ENCODE measurements at places on chromosomes 5 and 9. TPM values are rescaled to one million over a fixed set of nuclear protein-coding genes. Genes with fewer than 3 reads are reported as not detected.
A peak's percentile ranks its signal among the peaks of the same experiment; 100 is the strongest.

- no peaks in the 10 kb centered on the region for H3K36me3 ChIP-seq
- no peak overlapping the region for H3K4me3 ChIP-seq
- no peak overlapping the region for H3K27ac ChIP-seq
- DNase-seq = no peak
Observed at GRCh38 chr5:180598316-180598701, 7.0 kb upstream of the SCGB3A1 start.

DNA sequence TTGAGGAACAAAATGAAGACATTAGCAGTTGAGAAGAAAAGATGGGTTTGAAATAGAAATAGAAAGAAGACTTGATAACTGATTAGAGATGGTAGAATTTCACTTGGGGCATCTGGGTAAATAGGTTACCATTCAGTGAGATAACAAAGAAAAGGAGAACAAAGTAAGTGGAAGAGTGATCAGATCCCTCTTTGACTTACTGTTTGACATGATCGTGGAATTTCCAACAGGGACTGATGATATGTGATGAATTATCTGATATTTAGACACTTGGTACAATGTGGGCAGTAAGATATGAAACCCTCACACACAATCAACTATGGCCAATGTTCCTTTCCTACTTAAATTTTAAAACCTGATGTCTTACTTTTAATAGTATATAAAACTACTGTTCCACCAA lies 70.1 kb upstream of the STARD4 start:
- no peaks in the 10 kb centered on the region for H3K36me3 ChIP-seq
- H3K27ac ChIP-seq = no peak overlapping the region
- no peaks in the 10 kb centered on the region for H3K27me3 ChIP-seq
- H3K4me3 ChIP-seq = no peak overlapping the region
- DNase-seq = no peak

- H3K4me1 ChIP-seq = no peaks in the 10 kb centered on the region
- H3K27me3 ChIP-seq = peaks cover 1% of the 10 kb centered on the region
- no peak overlapping the region for H3K27ac ChIP-seq
- no peak overlapping the region for H3K4me3 ChIP-seq
Observed at GRCh38 chr9:18982262-18982620, 50.8 kb downstream of the SAXO1 start.

- H3K4me1 ChIP-seq = peaks cover 5% of the 10 kb centered on the region
- H3K36me3 ChIP-seq = no peaks in the 10 kb centered on the region
- H3K4me3 ChIP-seq = no peak overlapping the region
- peak; percentile 54 for DNase-seq
- H3K27me3 ChIP-seq = peaks cover 9% of the 10 kb centered on the region
Observed at GRCh38 chr9:136694163-136694871, 7.1 kb upstream of the AGPAT2 start.

DNA sequence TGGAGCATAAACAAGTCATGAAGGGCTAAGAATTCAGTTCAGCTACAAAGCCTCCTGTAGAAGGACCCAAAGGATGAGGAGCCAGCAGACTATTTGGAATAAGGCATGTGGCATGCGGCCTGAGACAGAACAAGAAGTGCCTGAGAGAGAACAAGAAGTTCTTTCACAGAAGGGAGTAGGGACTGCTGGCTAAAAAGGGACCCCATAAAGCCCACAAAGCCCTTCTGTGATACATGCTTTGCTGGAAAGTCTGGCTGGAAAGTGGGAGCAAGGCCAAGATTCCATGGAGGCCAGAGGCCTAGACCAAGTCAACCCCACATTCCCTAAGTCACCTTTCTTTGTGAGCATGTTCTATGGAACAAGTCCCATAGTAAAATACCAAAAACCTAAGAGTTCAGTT lies 35.9 kb upstream of the UBAP2 start:
- no peak overlapping the region for H3K27ac ChIP-seq
- H3K36me3 ChIP-seq = peaks cover 8% of the 10 kb centered on the region
- H3K27me3 ChIP-seq = no peaks in the 10 kb centered on the region
- DNase-seq = no peak

DNA sequence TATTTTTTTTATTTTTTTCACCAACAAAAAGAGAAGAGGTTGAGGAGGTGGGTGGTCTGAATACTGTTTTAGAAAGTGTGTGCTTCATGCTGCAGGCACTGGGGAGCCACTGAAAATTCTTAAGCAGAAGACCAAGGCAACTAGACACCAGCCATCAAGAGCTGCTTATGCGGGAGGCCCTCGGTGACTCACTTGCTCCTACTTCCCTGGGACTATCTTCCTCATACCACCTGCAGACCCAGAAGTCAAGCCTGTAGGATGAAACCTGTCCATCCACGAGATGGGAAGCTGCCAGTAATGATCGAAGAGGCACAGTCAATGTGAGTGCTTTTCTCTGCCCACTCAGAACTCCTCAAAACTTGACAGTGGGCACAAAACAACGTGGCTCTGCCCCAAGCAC lies 125.8 kb upstream of the SLC44A1 start:
- DNase-seq = no peak
- H3K4me3 ChIP-seq = no peak overlapping the region
- H3K4me1 ChIP-seq = peaks cover 32% of the 10 kb centered on the region
- no peaks in the 10 kb centered on the region for H3K27me3 ChIP-seq
- H3K36me3 ChIP-seq = no peaks in the 10 kb centered on the region
- H3K27ac ChIP-seq = no peak overlapping the region

DNA sequence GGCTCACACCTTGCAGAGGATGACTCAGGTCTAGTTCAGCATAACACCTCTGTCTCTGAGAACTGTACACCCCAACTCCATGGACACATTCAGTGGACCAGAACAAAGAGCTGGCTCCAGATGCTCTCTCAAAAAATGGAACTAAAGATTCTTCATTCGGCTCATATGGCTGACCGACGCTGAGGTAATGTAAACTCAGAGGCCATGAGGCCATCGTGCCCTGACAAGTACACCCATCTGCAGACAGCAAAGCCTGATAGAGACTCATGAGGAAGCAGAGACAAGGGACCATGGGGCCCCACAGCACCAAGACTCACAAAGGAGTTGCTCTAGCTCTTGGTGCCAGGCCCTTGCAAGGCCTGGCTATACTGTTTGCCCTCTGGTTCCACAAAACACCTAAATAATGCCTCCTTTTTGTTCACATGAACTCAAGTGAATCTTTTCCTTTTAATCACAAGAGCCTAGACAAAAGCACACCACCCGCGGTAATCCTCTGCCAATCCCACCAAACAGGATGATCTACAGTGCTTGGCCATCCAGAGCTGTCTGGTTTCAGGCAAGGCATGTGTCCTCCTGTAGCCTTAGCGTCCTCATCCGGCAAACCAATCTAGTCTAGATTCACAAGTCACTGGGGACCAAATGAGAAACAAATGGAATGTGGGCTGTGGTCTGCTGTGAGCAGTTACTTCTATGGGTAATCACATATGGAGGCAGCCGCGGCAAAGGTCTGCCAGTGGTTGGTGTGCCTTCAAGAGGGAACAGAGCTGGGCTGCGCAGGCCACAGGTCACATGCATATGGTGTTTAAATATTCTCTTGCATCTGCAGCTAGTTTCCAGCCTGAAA lies 22.7 kb downstream of the MED27 start:
- DNase-seq = no peak
- H3K27me3 ChIP-seq = no peaks in the 10 kb centered on the region
- peaks cover 31% of the 10 kb centered on the region for H3K36me3 ChIP-seq
- peaks cover 14% of the 10 kb centered on the region for H3K4me1 ChIP-seq
- H3K4me3 ChIP-seq = no peak overlapping the region

GRCh38 chr5:68046445-68046844 lies 169.1 kb upstream of the PIK3R1 start:
- H3K36me3 ChIP-seq = no peaks in the 10 kb centered on the region
- peaks cover under 1% of the 10 kb centered on the region for H3K27me3 ChIP-seq
- H3K4me3 ChIP-seq = no peak overlapping the region

DNA sequence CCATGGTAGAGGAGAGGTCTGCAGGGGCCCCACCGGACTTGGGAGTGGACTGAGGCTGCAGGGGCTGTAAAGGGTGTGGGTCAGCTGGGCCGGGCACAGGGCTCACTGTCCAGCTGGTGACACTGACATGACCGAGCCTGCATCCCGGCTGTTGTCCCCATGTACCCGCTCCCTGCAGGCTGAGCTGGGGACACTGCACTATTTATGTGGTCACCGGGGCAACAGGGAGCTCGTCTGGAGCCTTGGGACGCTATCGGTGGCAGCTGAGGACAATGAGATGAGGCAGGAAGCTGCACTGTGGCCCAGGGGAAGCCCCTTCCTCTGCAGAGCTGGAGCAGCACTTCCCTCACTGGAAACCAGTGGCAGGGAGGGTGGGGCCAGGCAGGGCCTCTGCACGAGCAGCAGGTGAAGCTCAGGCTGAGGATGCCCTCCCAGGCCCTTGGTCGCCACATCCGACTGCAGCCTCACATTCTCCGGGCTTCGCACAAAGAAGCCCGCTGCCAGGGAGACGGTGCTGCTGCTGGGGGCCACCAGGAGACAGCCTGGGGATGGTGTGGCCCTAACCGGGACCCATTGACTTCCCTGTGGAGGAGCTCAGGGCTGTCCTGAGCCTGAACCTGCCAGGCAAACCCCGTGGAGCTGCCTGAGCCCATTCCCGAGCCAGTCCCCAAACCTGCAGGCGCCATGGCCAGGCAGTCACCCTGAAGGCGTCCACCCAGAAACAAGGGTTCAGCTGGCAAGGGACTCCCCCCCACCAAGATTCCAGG lies 26.4 kb downstream of the ZDHHC11B start:
- no peaks in the 10 kb centered on the region for H3K36me3 ChIP-seq
- peaks cover 11% of the 10 kb centered on the region for H3K4me1 ChIP-seq
- peak; percentile 34 for DNase-seq

GRCh38 chr5:33719769-33720168 lies 172.0 kb downstream of the ADAMTS12 start:
- H3K27ac ChIP-seq = no peak overlapping the region
- H3K4me3 ChIP-seq = no peak overlapping the region
- no peak for DNase-seq
- peaks cover 2% of the 10 kb centered on the region for H3K27me3 ChIP-seq
- no peaks in the 10 kb centered on the region for H3K4me1 ChIP-seq

DNA sequence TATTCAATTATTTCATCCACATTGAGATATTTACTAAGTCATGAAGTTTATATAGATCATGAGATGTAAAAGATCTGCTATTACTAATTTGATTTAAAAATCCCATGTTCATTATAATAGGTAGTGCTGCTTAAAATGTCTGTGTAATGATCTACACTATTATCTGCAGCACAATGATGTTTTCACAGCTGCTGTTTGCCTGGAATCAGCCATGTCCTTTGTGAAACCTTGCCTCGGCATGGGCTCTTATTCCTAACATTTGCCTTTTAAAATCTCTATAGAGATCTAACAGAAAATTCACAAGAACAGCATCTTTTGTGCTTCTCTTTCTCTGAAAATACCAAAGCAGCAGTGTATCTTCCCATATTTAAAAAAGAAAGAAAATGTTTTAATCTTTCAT lies 444.6 kb downstream of the PTPRD start:
- H3K36me3 ChIP-seq = no peaks in the 10 kb centered on the region
- H3K4me1 ChIP-seq = no peaks in the 10 kb centered on the region
- H3K4me3 ChIP-seq = no peak overlapping the region
- H3K27me3 ChIP-seq = no peaks in the 10 kb centered on the region
- no peak for DNase-seq

DNA sequence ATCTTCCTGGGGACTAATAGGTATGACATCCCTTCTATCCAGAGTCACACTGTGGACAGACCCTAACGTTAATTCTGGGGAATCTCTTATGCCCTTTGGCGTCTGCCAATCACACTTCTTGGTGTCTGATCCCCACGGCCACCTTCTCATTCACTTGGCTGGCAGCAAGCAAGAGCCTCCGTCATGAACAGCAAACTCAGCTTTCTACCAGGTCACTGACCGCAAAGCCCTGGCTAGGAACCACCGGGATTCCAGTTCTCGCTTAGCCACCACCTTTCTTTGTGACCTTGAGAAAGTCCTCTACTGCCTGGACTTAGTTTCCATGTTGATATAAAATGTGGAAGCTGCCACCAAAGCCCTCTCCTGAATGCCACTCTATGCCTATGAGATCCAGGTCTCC lies 67.7 kb upstream of the FCN1 start:
- no peak overlapping the region for H3K4me3 ChIP-seq
- DNase-seq = no peak
- no peaks in the 10 kb centered on the region for H3K36me3 ChIP-seq
- no peaks in the 10 kb centered on the region for H3K27me3 ChIP-seq
- no peaks in the 10 kb centered on the region for H3K4me1 ChIP-seq
- H3K27ac ChIP-seq = no peak overlapping the region

- no peak overlapping the region for H3K27ac ChIP-seq
- H3K36me3 ChIP-seq = no peaks in the 10 kb centered on the region
- no peak overlapping the region for H3K4me3 ChIP-seq
Observed at GRCh38 chr9:133654736-133655657, 18.8 kb downstream of the DBH start.

- H3K36me3 ChIP-seq = no peaks in the 10 kb centered on the region
- no peak for DNase-seq
- H3K4me3 ChIP-seq = no peak overlapping the region
- H3K4me1 ChIP-seq = no peaks in the 10 kb centered on the region
Observed at GRCh38 chr5:2193542-2194235, 311.0 kb upstream of the IRX4 start.

- peaks cover 7% of the 10 kb centered on the region for H3K4me1 ChIP-seq
- no peak for DNase-seq
- no peak overlapping the region for H3K4me3 ChIP-seq
- H3K36me3 ChIP-seq = peaks cover 32% of the 10 kb centered on the region
- H3K27me3 ChIP-seq = no peaks in the 10 kb centered on the region
Observed at GRCh38 chr5:149766460-149767280, 36.6 kb downstream of the PPARGC1B start.

DNA sequence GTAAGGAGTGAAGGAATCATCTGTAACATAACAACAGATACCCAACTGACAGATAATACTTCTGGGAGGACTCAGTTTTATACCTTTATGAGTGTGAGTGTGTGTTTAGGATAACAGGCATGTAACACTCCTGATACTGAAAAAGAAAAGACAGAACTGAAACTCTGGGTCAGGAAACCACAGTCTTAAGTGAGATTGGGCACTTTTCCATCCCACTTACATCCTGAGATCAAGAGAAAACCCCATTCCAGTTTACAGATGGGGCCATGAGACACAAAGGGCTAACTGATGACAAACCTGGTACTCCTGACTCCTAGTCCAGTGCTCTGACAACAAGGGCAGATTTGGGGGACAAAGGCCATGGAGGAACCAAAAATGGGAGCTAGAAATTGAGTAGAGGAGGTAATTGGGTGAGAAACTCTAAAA lies 18.0 kb downstream of the IL5 start:
- H3K36me3 ChIP-seq = peaks cover 1% of the 10 kb centered on the region
- peaks cover 42% of the 10 kb centered on the region for H3K4me1 ChIP-seq
- H3K4me3 ChIP-seq = no peak overlapping the region
- peak overlapping the region; percentile 82 for H3K27ac ChIP-seq
- peak; percentile 22 for DNase-seq

GRCh38 chr9:108245331-108245730 lies 610.5 kb downstream of the ACTL7B start:
- H3K36me3 ChIP-seq = no peaks in the 10 kb centered on the region
- DNase-seq = no peak
- H3K4me3 ChIP-seq = no peak overlapping the region
- H3K27me3 ChIP-seq = peaks cover under 1% of the 10 kb centered on the region
- H3K4me1 ChIP-seq = no peaks in the 10 kb centered on the region

GRCh38 chr5:87755360-87755759 lies 342.6 kb upstream of the CCNH start:
- no peaks in the 10 kb centered on the region for H3K4me1 ChIP-seq
- H3K4me3 ChIP-seq = no peak overlapping the region
- no peak for DNase-seq
- peaks cover 3% of the 10 kb centered on the region for H3K27me3 ChIP-seq
- H3K27ac ChIP-seq = no peak overlapping the region

The SLC34A1 gene
- 0.29 TPM for total RNA-seq

The SIT1 gene
- total RNA-seq = 102 TPM

The SLC4A9 gene
- 0.36 TPM for total RNA-seq

The CCL27 gene
- 0.43 TPM for total RNA-seq

The SPINK13 gene
- not detected for total RNA-seq

The GFPT2 gene
- total RNA-seq = not detected

The SLF1 gene
- 11.5 TPM for total RNA-seq

The BAAT gene
- not detected for total RNA-seq

The SHOC1 gene
- total RNA-seq = not detected

The IFNA6 gene
- total RNA-seq = not detected

The PARP8 gene
- 48.3 TPM for total RNA-seq

The IL4 gene
- total RNA-seq = 0.72 TPM

The IL9 gene
- total RNA-seq = not detected
